ENCODE measurements at places on chromosomes 2 and 18.

DNA sequence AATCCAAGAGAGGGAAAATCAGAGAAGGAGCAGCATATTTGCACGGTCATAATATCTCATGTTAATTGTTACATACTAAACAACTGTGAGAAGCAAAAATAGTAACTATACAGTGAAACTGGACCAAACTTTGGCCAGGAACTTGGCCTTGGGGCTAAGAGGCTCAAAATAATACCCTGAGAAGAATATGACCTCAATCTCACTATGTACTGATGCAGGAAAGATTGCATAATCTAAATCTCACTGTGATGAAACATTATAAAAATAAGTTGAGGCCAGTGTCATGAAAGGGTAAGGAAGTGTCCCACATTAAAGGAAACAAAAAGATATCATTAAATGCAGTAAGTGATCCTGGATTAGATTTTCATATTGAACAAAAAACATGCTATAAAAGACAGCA lies 36.5 kb downstream of the ZRANB3 start:
- DNase-seq: no peak

GRCh38 chr2:231715988-231716616 lies 7.8 kb downstream of the PTMA start:
- no peak for DNase-seq

DNA sequence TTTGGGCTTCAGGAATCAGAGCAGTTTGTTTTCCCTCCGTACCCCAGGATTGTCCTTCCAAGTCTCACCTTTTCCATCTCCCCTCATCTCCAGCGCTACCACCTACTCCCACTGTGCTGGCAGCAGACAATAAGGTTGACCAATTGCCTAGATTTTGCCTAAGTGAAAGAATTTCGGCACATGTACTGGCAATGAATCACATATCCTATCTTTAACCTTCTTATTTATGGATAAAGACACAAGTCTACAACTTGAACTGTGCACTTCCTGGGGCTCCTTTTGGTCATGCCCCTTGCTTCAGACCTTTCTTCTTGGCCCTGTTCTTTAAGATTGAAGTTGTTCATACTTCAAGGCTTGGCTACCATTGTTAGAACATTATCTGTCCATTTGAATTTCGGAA lies 71.4 kb downstream of the KCMF1 start:
- DNase-seq: no peak

DNA sequence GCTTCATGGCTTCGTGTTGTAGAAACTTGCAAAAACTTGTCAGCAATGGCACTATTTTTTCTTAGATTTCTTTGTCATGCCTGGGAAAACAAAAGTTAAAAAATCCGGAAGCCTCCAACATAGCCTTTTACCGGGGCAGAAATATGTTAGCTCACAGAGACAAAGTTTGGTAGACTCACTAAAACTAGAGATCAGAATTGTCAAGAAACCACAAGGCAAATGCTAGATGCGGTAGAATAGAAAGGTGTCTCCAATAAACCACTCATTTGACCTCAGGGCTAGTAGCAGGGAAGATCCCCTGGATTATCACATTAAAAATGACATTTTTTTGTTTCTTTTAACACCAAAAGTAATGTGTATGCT lies 405 bp downstream of the CASP10 start:
- DNase-seq: no peak

DNA sequence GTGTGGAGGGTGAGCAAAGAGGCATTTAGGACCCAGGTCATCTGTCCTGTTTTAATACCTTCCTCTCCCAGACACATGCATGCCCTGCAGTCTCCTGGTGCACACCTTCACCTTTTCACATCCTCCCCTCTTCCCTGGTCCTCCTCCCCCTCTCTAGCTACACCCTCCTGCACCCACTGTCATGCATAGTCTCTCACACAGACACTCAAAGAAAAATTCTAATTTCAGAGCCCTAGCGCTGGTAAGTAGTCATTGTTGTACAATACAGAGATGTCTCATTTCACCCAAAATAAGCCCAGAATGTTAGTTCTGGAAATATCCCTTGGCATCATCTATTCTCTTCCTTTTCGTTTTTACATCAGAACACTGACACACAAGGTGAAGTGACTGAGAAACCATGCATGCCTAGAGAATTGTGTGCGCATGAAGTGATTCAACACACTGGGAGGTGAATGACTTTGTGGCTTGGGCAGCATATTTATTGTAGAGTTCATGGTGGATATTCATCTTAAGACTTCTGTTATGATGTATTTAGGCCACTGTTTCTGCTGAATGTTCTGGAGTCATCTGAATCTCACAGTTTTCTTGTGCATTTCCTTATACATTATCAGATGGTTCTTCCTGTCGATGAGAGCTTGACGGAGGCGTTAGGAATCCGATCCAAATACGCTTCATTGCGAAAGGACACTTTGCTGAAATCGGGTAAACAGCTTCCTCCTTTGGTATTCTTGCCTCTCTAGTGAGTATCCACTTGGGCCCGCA lies 69.9 kb downstream of the COA5 start:
- DNase-seq: no peak

DNA sequence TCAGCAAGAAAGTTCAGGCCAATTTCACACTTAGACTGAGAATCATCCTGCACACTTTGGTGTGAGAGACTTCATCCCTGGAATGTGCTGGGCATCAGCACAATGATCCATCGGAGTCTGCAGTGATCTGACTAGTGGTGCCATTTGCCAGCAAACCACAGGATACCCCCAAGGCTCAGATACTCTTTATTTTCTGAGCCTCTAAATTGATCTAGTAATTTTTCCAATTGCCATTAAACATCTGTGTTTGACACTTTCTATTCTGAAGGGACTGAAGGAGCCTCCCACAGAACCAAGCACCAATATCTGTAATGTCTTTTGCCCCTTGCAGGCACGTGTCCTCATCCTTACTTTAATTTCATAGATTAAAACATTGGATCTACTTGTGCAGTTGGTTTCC lies 485.3 kb upstream of the SMIM21 start:
- DNase-seq: no peak

DNA sequence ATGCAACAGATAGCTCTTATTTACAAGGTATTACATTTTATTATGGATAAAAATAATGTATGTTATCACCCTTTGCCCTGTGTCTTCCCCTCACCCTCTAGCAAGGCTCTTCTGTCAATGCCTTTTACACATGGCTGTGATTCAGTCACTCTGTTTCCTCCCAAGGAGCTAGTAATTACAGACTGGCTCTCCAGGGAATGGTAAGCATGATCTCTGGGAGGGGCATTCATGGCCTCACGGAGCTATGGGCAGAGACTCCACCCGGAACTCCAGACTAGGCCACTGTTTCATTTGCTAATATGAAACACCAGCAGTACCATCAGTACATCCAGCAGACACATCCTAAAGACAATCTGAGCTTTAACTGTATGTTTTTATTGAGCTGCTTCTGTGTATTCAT lies 410.9 kb upstream of the CYRIA start:
- no peak for DNase-seq

DNA sequence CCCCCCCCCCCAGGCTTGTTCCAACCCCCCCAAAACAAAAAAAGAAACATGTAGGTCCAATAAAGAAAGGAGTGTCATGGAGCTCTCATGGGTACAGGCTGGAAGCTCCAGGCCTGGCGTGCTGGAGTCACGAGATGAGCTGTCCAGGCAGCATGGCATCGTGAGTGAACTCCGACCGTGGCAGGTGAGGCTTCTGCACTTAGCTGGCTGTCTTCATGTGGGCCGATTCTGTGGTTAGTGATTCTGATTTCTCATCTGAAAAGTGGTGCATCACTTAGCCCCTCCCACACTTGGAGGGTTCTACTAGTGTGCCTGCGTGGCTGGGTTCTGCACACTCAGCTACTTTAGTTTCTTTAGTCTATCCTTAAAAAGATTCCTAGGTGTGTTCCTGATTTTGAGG lies 126.4 kb upstream of the MGAT5 start:
- DNase-seq: no peak

- DNase-seq: no peak
These were observed 142.5 kb downstream of the MTCL1 start for GRCh38 chr18:8847900-8848299.

DNA sequence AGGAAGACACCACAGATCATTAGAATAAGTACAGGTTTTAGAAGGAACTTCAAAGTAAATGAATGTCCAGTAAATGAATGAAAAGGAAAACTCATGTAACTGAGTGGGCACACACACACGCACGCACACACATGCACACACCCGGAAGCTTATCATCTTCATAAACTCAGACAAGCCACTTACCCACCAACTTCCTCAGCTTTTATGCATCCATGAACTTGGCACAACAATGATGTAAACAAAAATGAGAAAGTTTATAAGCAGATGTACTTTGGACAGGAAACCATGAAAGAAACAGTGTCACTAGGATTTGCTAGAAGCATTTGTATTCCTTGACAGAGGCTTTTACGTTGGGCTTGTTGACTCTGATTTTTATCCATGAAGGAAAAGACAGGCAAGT lies 23.2 kb downstream of the RNF152 start:
- DNase-seq: no peak

GRCh38 chr2:179247318-179248023 lies 17.2 kb downstream of the SESTD1 start:
- no peak for DNase-seq

DNA sequence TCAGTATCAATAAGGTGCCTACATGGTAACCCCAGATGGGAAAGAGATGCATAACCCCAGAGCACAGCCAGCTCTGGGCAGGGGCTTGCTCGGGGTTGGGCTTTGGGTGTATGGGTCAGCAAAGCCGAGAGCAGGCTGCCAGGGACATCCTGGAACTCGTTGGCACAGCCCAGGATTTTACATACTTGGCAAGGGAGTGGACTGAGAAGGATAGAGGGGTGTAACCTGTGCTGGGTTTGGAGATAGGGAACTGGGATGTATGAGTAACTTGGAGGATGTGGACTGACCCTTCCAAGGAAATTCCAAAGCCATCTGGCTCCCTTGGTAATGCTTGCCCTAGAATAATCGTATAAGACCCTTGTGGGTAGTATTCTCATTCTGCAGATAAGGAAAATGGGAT lies 44.2 kb downstream of the GPR39 start:
- DNase-seq: no peak

DNA sequence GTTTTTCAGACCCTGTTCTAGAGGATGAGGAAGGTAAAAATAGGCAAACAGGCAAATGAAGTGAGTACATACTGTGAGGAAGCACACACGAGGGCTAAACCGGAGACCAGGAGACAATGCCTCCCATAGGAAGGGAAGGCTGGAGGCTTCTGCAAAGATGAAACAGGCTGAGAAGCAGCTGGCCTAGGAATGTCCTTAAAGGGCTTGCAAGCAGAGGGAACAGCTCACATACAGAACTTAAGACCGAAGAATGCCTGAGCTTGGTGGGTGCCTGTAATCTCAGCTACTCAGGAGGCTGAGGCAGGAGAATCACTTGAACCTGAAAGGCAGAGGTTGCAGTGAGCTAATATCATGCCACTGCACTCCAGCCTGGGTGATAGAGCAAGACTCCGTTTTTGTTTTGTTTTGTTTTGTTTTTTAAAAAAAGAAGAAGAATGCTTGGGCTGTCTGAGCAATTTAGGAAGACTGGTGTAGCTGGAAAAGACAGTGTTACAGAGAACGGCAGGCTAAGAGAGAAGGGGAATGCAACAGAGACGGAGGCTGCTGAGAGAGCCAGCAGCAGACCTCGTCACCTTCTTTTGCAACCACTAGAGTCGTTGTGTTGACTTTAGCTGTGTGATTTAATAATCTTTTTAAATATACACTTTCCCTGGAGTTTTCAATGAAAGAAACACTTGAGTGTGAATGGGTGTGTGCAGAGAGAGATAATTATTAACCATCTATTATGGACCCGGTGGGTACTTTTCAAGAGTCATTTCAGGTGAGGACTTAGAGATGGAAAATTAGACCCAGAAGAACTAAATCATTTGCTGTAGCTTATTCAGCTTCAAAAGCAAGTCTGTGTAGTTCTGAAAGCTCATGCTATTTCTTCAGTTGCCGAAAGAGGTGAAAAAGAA lies 232.8 kb downstream of the GALR1 start:
- DNase-seq: no peak

GRCh38 chr2:207718521-207718920 lies 7.1 kb downstream of the CCNYL1 start:
- DNase-seq: no peak

DNA sequence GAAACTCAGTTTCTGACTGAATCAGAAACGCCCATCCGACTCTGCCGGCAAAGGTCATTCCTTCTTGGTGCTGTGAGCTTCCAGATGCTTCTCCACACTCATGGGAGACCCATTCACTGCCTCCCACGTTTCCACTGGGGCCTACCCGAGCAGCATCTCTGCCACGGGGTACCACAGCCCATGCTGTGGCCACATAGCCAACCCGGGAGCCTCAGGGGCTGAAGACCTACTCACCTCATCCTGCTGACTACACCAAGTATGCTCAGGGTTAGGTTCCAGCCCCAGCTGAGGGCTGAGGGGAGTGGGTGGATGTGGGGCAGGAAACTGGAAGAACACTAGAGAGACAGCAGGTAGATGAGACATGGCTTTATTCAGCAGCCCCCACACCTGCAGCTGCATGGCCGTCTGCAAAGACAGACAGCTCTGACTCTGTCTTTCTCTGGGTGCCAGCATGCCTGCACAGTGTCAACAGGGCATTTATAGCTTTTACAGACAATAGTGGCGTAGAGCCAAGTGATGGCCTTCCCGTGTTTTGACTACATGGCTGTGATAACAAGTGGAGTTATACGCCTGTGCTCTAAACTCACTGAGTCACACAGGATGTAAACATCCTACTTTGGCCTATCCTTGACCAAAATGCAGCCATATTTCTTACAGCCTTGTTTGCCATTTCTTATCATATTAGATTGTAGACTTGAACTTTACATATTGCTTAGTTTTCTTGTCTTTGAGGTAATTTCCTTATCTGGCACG lies 16.5 kb upstream of the KLHL23 start:
- DNase-seq: no peak

- DNase-seq: peak; percentile 58
These were observed 51.4 kb downstream of the KIF5C start for GRCh38 chr2:148926291-148926961.

- peak; percentile 27 for DNase-seq
These were observed 296.9 kb downstream of the SATB2 start for GRCh38 chr2:199160677-199161465.

DNA sequence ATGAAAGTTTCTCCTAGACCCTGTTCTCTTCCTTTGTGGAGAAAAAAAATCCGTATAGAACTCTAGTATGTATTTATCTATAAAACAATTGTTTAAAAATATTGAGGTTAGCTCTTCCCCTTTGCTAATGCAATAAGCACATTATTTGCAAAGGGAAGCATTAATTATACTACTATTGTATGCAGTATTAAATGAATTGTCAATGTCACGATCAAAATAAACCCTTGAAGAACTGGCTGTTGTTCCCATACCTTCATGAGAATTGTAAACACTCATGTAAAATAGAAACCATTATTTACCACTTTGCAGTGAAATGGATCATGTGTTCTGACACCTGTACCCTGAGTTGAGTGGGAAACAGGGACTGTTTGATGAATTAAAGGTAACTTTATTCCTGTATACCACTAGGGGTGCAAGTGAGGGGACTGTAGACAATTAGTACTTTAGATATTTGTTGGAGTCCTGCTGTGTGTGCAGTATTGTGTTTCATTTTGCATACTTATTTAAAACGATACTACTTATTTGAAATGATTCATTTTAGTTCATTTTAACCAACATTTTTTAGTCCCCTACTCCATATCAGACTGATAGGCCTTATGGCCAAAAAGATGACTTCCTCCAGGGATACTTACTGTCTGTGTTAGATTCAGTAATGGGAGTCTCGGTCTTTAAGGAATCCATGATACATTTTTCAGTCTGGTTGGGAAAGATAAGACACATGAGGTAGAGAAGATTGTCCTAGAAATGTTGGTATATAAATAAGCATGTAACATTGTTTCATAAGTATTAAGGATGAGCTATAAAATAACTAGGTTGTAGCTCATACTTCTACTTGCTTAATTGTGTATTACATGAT lies 7.9 kb downstream of the PKP4 start:
- DNase-seq: no peak

- no peak for DNase-seq
These were observed 72.3 kb downstream of the KIF5C start for GRCh38 chr2:148947299-148947698.
